Tibial nerve (tissue), 4 donors: ENCODE measurements at places on chromosomes 1 and 21.

DNA sequence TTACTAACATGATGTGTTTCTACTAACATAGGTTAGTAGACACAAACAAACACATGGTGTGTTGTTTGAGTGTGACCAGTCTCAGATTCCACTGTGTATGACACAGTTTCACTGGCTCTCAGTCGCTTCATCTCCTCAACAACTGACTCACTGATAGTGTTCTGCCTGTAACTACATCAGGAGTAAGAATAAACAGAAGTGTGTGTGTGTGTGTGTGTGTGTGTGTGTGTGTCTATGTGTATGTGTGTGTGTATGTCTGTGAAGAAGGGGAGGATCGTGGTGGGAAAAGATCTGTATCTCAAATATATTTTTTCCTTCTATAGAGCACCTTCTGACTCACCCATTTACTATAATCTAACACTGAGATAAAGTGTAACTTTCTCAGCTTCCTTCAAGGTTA lies 391.0 kb downstream of the PTPRC start:
- no peak for DNase-seq

DNA sequence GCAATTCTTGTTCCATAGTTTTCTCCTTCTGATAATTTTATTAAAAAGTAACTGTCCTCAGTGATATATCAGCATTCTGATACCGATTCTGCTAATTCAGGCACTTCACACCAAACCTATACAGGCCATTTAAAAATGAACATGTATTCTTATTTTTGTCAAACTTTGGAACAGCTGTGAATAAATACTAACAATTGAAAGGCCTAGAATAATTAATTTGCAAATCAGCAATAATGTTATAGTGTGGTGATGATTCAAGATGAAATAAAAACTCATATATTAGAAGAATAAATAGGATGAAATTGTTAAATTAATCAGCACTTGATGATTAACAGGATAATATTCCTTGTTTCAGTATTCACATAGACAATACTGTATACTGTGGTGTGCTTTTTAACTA lies 9.9 kb downstream of the CDKN2C start:
- DNase-seq, result no peak

GRCh38 chr1:53637511-53638359 lies 101.2 kb downstream of the GLIS1 start:
- no peak for DNase-seq

DNA sequence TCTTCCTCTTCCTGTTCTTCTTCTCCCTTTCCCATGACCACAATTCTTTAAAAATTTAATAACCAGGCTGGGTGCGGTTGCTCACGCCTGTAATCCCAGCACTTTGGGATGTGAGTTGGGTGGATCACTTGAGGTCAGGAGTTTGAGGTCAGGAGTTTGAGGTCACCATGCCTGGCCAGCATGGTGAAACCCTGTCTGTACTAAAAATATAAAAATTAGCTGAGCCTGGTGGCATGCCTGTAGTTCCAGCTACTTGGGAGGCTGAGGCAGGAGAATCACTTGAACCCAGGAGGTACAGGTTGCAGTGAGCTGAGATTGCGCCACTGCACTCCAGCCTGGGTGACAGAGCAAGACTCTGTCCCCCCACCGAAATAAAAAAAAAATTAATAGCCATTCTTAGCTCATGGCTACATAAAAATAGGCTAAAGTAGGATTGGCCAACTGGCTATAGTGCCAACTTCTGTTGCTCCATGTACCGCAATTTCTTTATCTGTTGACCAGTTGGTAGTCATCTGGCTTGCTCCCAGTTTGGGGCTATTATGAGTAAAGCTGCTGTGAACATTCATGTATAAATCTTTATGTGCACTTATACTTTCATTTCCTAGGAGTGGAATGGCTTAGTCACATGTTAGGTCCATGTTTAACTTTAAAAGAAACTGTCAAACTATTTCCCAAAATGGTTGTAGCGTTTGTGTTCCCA lies 136.3 kb downstream of the PEX14 start:
- DNase-seq, result no peak

GRCh38 chr1:80987824-80988223 lies 812.9 kb upstream of the ADGRL2 start:
- DNase-seq, result no peak

- DNase-seq, result no peak
Measured at GRCh38 chr1:18955441-18956192, 859 bp downstream of the IFFO2 start.

DNA sequence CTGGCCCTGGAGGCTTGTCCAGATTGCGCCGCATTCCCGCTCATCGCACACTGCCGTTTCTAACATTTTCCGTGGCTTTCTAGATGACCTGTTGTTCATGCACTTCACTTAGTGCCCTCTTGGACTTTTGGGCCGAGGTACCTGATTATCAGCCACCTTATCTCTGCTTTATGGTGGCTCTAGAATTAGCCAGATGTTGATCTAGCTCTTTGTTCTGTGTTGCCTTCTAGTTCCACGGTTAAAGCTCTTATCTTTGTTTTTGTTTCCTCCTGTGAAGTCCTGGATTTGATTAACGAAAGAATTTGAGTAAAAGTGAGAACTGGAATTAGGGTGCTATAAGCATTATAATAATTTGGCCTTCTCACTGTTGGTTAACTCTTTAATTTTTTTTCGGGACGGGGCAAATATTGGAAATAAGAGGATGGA lies 945 bp downstream of the RNPEP start:
- DNase-seq, result no peak

DNA sequence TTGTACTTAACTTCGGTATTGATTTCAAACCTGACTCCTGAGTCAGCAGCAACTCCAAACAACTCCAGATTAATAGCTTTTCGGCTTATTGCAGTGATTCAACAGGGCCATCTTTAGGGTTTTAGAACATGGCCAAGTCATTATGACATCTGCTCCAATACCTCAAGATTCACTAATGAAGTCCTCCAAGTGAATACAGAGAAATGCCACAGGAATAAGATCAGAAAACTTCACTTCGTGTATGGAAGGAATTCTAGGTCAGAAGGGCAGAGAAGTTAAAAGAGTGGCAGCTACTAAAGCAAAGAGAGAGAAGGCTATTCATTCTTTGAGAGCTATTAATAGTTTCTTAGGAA lies 7.6 kb upstream of the C1orf116 start:
- no peak for DNase-seq

- DNase-seq, result peak; percentile 22
Measured at GRCh38 chr1:206808615-206809014, 36.3 kb upstream of the IL10 start.

- no peak for DNase-seq
Measured at GRCh38 chr1:54413732-54414131, 7.5 kb upstream of the SSBP3 start.

DNA sequence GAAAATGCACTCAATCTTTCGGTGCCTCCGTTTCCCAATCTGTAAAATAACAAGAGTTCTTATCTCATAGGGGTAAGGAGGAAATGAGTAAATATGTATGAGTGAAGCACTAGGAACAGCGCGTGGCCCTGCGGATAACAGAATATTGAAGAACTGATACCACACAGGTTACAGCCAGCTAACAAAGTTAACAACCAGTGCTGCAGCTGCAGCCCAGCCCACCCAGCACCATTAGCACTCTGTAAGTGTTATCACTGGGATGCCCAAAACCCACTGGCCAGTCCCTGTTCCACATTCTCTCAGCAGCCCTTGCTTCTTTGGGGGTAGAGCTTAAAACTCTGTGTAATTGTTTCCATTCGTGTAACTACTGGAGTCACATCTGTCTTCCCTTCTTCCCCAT lies 89.5 kb downstream of the VWA5B1 start:
- DNase-seq, result no peak

- no peak for DNase-seq
Measured at GRCh38 chr1:27644369-27645070, 9.5 kb upstream of the FGR start.

DNA sequence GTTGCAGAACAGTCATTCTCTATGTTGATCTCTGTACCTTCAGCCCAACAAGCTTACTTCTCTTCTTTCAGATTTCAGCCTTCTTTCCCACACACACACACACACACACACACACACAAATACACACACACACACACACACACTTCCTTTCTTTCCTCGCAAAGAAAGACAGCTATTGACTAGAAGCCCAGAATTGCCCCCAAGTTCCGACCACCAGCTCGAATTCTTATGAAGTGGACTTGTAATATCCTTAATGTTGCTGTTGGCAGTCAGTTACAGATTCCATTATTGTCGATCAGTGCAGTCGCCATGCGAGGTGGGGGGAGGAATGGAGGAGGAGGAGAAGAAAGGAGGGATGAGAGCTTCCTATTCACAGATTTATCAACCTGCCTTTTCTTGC lies 125.5 kb downstream of the CLEC20A start:
- no peak for DNase-seq

DNA sequence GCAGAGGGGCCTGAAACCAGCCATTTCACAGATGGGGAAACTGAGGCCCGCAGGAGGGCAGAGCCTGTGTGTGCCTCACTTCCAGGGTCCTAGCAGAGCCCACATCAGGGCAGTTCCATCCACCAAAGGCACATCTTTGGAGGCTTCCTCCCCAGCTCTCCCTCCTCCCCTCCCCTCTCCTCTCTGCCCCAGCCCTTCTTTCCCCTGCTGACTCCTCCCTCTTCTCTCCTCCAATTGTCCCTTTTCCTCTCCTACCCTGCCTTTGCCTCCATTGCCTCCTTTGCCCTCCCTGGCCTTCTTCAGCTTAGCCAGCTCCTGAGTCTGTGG lies 56.6 kb downstream of the TMEM53 start:
- DNase-seq, result no peak

DNA sequence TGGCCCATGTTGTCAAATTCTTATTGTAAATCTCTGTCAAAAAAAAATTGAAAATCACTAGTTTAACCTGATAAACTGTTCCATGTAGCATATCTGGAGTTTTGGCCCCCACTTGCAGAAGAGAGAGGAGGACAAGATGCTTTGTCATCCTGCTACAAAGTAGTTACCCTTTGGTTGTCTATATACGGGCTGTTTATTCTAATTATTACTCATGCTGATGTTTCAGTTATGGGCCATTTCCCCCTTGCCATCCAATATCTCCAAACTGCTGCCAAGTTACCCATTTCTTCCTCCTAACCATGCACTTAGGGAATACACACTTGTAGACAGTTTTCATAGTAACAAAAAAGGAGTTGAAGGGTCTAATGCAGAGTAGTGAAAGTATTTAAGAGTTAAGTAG lies 22.6 kb downstream of the STX12 start:
- no peak for DNase-seq

GRCh38 chr21:33871171-33871570 lies 44.4 kb downstream of the ATP5PO start:
- no peak for DNase-seq

DNA sequence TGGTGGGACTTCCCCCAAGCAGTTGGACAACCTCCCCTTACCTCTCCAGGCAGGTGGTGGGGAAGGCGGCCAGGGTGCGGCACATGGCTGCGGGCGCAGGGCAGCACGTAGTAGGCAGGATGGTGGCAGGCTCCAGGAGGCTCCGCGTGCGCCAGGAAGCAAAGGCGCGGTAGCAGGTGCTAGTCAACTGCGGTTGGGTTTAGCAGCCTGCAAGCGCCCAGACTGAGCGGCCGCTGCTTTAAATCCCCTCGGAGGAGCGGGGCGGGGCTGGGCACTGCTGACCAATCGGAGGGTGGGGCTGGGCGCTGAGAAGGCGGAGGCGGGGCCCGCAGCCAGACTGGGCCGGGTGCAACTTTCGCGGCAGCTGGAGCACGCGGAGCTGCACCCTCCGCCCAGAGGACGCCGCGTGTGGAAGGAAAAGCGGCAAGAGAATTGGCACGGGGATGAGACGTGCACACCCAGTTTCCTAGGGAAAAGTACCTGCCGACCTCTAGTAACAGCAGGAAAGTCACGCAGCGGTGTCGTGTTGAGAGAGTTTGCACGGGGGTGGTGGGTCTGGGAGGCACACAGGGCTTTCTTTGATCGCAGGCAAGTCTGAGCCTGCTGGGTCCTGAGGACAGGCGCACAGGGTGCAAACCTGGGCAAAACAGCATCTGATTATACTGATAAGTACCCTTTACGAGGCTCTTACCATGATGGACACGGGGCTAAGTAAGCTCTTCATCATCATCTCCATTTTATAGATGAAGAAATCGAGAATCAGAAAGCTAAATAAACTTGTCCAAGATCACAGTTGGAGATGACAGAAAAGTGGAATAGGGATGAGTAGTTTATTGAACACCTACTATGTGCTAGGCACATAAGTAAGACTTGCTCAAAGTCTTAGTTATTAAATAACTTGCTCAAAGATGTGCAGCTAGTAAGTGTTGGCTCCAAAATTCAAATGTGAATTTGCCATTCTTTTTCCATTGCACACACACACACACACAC lies at the start of gene RGS16:
RGS16 (minus strand) TSS at position 215 of the 990 bp plus-strand sequence; CDS start at position 85, 130 bp downstream.
- peak; percentile 93 for DNase-seq

DNA sequence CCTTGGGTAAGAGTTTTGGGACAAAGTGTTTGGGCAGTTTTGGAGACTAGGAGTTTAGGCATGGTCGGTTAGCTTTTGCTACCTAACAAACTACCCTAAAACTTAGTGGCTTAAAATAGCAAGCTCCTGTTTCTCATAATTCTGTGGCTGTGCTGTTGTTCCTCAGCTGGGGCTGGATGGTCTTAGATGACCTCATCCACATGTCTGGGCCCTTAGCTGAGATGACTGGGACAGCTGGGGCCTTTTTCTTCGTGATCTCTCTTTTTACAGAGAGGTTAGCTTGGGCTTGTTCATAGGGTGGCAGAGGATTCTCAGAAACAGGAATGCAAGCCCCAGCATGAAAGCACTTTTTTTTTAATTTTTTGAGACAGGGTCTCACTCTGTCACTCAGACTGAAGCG lies 6.6 kb downstream of the ATP1A4 start:
- DNase-seq, result no peak

GRCh38 chr1:167059045-167059808 lies 30.9 kb downstream of the GPA33 start:
- peak; percentile 84 for DNase-seq
